ENCODE measurements at places on chromosomes 13 and 19.

DNA sequence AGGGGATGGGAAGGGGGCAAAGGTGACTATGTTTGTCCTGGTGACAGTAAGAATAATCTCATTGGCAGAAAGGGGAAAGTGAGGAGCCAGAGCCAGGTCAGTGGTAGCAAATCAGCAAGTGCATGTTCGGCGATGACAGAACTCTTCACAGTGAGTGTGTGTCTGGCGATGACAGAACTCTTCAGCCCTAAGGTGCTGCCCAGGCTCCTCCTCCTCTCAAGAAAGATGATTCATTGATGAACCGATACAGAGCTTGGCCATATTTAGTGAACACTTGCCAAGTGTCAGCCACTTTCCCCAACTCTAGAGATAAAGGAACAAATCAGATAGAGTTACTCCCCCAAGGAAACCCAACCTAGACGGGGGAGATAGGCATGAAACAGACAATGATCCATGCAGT, 199.3 kb upstream of the UBL3 start:
- DNase-seq: no peak

GRCh38 chr19:43305642-43306041, 36.3 kb upstream of the PSG9 start:
- DNase-seq: no peak

- no peak for DNase-seq
Observed at GRCh38 chr19:13207846-13208671, 57.8 kb downstream of the IER2 start.

DNA sequence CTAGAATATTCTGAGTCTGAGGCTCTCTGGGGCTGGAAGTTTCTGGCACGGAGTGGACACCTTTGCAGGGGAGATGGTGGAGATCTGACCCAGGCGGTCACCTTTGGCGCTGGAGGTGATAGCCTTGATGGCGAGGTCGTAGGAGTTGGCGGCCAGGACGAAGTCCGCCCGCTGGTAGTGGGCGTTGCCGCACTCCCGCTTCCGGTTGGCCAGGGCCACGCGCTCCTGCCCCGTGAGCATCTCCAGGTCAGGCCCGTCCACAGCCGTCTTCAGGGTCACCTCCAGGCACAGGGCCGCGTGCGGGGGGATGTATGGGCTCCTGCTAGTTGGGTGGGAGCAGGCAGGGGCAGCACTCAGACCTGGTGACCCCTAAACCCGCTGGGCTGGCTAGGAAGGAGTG, 5.3 kb downstream of the FKBP8 start:
- DNase-seq: no peak

DNA sequence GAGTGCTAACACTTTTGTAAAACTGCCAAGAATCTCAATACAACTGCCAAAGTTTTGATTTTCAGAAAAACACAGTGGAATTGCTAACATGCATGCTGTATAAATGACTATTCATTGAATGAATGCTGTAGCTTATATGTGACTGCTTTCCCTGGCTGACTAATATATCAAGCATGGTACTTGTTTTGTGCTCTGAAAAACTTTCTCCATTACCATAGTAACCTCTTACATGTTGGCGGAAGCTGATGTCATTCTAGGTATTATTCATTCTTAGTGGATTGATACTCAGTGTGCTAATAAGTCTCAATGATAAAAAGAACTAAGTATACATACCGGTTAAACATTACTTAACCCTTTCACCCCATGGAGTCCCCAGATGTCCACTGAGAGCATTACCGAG, 166.1 kb upstream of the MYO16 start:
- DNase-seq: no peak

GRCh38 chr13:85486663-85487062, 312.6 kb downstream of the SLITRK6 start:
- no peak for DNase-seq

DNA sequence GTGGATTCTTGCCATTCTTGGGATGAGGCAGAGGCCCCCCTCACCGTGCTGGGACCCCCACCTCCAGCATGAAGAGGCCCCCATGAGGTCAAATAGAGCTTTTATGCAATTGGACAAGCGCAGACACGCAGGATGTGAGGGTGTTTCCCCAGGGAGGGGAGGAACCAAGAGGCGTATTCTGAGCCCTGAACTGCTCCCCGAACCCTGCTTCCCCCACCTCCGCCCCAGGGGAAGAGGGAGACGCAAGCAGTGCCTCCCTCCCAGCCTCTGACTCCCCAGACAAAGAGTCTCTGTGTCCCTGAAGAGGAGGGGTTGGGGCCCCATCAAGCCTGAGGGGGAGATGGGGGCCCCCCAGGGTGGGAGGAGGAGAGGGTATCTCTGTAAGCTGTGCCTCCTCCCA, 1.3 kb upstream of the RDH8 start:
- no peak for DNase-seq

DNA sequence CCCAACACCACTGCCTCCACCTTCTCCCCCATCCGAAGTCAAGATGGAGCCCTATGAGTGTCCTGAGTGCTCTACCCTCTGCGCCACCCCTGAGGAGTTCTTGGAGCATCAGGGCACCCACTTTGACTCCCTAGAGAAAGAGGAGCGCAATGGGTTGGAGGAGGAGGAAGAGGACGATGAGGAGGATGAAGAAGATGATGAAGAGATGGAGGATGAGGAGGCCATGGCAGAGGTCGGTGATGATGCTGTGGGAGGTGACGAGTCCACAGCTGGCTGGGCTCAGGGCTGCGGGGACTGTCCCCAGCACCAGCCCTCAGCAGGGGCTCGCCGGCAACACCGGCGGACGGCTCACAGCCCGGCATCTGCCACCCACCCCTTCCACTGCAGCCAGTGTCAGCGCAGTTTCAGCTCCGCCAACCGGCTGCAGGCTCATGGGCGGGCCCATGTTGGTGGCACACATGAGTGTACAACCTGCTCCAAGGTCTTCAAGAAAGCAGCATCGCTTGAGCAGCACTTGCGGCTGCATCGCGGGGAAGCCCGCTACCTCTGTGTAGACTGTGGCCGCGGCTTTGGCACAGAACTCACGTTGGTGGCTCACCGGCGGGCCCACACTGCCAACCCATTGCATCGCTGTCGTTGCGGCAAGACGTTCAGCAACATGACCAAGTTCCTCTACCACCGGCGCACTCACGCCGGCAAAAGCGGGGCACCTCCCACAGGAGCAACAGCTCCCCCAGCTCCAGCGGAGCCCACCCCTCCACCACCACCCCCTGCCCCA, 5.0 kb downstream of the ZNF526 start:
- no peak for DNase-seq

GRCh38 chr19:36950335-36951119, 34.4 kb downstream of the ZNF568 start:
- no peak for DNase-seq

- DNase-seq: no peak
Observed at GRCh38 chr19:20371911-20372310, 193.7 kb downstream of the ZNF737 start.

DNA sequence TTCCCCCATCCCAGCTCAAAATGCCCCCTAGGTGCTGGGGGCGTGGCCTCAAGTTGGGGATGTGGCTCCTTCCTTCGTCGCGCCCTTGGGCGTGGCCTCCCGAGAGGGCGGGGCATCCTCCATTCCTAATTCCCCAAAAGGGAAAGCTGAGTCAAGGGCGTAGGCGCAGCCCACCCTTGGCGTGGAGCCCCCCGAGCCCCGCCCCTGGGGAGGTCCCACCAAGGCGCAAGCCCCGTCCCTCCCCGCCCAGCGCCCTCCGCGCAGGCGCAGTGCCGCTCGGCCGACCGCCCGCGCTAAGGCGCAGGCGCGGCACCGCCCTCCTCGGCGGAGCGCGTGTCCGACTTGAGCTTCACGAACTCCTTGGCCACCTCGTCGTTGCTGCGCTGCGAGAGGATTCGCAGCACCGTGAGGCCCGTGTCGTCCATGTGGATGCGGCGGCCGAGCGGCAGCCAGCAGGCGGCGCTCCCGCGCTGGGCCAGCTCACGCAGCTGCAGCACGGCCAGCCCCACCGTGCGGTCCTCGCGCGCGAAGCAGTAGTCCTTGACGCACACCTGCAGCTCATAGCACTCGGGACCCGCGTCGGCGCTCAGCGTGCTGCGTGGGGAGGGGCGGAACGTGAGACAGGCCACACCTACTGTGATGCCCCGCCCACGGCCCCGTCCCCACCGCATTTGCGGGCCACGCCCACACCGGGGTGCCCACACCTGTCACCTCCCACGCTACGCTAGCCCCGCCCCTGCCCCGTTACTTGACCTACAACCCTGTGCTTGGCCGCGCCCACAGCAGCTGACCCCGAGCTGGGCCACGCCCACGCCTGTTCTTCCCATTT, 50.5 kb downstream of the COLGALT1 start:
- DNase-seq: no peak

DNA sequence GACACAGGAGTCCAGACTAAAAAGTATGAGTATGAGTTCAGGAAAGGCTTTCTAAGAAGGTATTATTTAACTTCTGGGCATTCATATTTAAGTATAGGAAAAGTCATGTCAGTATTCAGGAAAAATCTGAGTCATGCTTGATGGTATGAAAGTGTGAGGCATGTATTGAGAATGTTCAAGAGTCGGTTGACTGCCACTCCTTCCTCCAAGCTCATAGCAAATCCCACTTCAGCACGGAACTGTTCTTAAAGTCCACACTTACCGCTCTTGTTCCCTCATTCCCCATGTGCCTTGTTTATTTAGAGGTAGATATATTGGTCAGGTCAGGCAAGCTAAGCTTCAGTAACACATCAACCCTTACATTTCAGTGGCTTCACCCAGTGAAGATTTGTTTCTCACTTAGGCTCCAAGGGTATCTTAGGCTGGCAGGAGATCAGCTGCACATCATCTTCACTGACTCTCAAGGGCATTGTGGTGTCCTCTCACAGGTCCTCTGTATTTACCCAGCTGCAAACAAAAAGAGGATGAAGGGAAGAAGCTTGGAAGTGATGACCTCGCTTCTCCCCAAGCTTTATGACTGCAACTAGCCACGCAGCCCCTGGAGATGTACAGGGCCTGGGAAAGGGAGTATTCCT, 1189.2 kb downstream of the EFNB2 start:
- no peak for DNase-seq

- DNase-seq: no peak
Observed at GRCh38 chr13:72530471-72530870, 197.0 kb downstream of the MZT1 start.

GRCh38 chr13:24199016-24199415, 38.5 kb downstream of the SPATA13 start:
- no peak for DNase-seq

GRCh38 chr13:24233351-24233901, 72.9 kb downstream of the SPATA13 start:
- DNase-seq: no peak

GRCh38 chr19:44847144-44848035, 1.3 kb downstream of the NECTIN2 start:
- no peak for DNase-seq

All from NCI-H2081 treated with DMSO at 0.1 percent for 48 hours (cell line).